AG20443 (cell line): ENCODE measurements at places on chromosomes 7 and 10.

DNA sequence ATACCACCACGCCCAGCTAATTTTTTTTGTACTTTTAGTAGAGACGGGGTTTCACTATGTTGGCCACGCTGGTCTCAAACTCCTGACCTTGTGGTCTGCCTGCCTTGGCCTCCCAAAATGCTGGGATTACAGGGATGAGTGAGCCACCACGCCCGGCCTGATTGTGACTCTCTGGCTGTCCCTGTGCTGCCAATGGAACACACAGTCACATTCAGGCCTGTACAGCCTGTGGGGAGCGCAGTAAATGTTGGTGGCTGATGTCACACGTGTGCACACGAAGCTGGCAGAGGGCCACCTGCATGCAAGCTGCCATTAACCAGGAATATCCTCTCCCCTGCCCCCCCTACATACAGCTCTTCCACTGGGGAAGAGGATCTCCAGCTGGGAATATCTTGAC is 22.1 kb downstream of the POLL start:
- DNase-seq: no peak

DNA sequence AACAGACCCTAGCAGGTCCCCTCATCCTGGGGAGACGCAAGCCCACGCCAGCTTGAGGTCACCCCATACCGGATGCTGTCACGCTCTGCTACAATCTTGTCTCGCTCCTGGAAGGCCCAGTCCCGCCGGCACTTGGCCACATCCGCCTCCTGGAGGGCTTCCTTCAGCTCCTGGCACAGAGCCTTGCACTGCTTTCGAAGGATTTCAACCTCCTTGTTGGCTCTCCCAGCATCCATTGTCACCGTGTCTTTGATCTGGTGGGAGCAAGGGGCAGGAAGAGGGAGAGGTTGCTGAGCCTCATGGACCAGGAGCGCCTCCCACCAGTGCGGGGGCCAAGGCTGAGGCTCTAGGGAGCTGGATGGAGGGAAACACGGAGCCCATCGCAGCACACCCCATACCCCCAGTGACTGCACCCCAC is 90.9 kb downstream of the DLG5 start:
- no peak for DNase-seq

DNA sequence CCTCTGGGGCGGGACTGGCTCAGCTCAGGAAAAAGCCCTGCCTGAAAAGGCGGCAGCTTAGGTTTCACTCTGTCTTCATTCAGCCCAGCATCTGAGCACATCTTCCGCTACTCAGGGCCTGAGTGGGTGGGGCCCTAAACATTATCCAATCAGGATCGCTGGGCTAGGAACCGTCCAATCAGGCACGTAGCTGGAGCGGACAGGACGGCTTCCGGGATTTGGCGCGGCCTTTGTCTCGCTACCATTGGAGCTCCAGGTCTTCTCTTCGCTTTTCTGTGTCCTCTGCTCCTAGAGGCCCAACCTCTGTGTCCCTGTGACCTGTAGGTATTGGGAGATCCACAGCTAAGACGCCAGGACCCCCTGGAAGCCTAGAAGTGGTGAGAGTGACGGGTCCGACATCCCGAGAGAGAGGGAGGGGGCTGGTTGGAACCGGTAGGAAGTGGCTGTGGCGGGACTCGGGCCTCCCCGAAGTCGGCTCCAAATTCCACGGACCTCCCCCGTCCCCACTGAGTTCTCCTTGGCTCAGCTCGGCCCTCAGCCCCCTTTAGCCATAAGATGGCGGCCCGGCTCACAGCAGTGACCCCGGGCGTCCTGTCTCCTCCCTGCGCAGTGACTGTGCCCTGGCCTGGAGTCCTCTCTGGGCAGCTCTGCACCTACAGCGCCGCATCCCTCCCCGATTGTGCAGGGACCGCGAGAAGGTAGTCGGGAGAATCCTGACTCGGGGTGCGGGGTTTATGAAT is 99.1 kb downstream of the ZNF680 start:
- peak; percentile 63 for DNase-seq

DNA sequence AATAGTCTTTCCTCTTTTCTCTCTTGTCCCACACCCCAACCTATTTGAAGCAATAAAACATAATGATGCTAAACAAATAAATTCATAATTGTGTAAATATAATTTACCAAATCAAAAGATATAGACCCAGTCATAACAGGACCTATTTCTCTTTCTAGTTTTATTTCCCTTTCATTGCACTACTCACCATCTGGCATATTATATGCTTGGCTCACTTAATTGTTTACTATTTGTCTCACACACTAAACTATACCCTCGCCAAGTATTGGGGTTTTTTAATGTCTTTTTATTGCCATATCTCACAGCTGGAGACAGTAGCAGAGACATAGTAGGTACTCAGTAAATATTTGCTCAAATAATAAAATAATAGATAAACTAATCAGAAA is 597.5 kb upstream of the PCDH15 start:
- DNase-seq: no peak

DNA sequence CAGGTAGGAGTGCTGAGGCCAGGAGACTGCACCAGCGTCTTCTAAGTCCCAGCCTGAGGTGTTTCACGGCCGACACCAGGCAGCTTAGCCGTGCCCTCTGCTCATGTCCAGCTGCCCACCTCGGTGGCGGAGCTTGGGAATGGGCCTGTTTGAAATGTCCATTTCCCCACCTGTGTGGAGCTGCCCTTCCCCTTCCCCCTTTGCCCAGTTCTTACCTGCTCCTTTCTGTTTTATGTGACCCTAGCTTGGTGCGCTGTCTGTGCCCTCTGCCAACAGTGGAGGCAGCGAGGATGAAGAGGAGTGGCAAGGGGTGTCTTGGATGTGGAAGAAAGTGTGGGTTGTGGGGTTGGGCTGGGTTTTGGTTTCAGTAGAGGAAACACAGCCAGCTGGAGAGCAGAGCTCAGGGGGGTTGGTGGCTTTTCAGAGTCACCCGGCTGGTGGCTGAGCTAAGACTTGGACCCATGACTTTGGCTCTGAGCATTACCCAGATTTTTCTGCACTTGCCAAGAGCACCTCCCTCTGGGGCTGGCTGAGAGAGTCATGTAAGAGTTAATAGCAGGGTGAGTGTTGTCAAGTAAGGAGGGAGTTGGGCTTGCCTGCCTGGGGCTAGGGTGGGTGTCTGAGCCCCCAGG is 37.4 kb downstream of the GBX1 start:
- DNase-seq: no peak

DNA sequence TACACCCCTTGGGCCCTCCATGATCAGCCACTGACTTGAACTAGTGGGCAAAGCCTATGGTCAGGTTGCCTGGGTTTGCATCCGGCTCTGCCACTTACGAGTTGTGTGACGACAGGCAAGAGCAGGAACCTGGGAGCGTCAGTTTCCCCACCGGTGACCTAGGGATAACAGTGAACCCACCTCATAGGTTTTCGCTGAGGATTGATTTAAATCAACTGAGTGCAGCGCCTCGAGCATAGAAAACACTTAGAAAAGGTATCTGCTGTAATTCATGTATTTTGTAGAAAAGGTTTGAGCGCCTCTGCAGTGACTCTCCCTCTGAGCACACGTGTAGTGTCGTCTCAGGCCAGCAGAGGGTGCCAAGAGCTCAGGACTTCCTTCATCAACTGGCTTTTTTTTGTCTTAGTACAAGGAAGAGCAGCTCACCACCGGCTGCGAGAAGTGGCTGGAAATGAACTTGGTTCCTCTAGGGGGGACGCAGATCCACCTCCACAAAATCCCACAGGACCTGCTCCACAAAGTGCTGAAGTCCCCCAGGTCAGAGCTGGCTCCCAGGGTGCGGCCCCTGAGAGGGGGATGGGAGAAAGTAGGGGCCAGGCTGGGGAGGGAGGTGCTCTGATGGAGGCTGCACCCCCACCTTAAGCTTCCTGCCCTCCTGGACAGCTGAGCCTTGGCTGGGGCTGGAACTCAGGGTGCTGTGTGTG is 27.7 kb downstream of the BTBD16 start:
- peak; percentile 86 for DNase-seq

DNA sequence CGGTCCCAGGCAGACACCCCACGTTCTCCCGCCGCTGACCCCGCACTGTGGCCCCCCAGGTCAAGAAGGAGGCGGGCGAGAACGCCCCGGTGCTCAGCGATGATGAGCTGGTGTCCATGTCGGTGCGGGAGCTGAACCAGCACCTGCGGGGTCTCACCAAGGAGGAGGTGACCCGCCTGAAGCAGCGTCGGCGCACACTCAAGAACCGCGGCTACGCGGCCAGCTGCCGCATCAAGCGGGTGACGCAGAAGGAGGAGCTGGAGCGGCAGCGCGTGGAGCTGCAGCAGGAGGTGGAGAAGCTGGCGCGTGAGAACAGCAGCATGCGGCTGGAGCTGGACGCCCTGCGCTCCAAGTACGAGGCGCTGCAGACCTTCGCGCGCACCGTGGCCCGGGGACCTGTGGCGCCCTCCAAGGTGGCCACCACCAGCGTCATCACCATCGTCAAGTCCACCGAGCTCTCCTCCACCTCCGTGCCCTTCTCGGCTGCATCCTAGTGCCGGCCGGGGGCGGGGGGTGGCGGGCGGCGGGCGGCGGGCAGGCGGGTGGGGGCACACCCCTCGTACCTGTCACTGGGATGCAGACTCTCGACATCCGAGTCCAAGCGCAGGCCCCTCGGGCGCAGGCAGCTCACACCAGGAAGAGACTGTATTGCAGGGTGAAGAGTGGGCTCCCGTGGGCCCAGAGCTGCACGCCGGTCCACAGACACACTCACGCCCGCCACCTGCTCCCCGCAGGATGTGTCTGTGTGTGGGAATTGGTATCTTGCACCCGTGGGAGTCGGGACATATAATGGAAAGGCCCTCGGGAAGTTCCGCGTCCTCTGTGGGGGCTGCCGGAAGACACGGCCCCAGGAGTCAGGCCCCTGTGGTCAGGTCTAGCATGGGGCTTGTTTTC is 9.6 kb downstream of the MAFK start:
- no peak for DNase-seq

DNA sequence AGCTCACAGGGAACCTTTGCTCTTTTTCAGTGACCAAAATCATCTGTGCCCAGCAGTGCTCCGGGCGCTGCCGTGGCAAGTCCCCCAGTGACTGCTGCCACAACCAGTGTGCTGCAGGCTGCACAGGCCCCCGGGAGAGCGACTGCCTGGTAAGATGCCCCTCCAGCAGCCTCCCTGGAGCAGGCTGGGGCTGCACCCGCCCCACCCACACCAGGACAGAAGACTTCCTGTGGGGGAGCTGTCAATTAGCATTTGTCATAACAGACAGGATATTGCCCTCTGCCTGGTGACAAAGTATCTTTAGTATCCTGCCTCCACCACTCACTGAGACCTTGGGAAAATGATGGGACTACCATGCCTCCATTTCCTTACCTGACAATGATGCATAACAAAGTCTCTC is 133.7 kb downstream of the EGFR start:
- DNase-seq: no peak

GRCh38 chr10:33900596-33900995 is 566.1 kb upstream of the NRP1 start:
- DNase-seq: peak; percentile 31

- peak; percentile 42 for DNase-seq
Observed at GRCh38 chr7:112452102-112452888, 2.0 kb downstream of the IFRD1 start.

DNA sequence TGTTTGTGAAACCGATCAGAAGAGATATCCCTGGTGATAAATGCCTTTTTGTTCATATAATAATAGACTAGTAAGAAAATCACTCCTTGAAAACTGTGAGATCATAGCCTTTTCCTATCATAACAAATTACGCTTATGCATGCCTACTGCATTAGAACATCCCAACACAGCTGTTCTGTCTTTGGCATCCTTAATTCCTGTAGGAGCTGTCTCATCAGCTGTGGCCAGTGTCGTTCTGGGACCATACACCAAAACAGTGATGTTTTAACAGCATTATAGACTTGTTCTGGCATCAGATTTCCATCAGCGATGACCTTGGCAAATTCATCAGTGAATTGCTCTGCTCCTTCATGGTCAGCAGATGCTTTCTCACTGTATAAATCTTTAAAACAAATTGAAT is 423.6 kb upstream of the LRGUK start:
- peak; percentile 76 for DNase-seq

GRCh38 chr7:1851721-1852516 is 181.8 kb downstream of the ELFN1 start:
- DNase-seq: no peak

GRCh38 chr10:97827702-97828291 is 21.8 kb upstream of the GOLGA7B start:
- DNase-seq: peak; percentile 58

- peak; percentile 18 for DNase-seq
Observed at GRCh38 chr7:97731736-97732564, at the start of gene TAC1. TAC1 (plus strand) TSS chr7:97732086; CDS start chr7:97732613, 527 bp downstream.

- no peak for DNase-seq
Observed at GRCh38 chr7:74183142-74183541, 9.0 kb downstream of the EIF4H start.

GRCh38 chr10:47107007-47107747 is 192.8 kb upstream of the GDF10 start:
- DNase-seq: no peak

GRCh38 chr7:55147101-55147500 is 128.3 kb downstream of the EGFR start:
- DNase-seq: no peak

- DNase-seq: peak; percentile 10
Observed at GRCh38 chr10:43262902-43263466, 3.9 kb downstream of the RASGEF1A start.

GRCh38 chr10:50551894-50552293 is 71.9 kb downstream of the SGMS1 start:
- DNase-seq: no peak

GRCh38 chr10:126128581-126128980 is 232.2 kb downstream of the FANK1 start:
- DNase-seq: no peak

GRCh38 chr10:34113504-34114225 is 701.4 kb downstream of the PARD3 start:
- DNase-seq: no peak

GRCh38 chr10:47231414-47231813 is 68.6 kb upstream of the GDF10 start:
- peak; percentile 6 for DNase-seq

DNA sequence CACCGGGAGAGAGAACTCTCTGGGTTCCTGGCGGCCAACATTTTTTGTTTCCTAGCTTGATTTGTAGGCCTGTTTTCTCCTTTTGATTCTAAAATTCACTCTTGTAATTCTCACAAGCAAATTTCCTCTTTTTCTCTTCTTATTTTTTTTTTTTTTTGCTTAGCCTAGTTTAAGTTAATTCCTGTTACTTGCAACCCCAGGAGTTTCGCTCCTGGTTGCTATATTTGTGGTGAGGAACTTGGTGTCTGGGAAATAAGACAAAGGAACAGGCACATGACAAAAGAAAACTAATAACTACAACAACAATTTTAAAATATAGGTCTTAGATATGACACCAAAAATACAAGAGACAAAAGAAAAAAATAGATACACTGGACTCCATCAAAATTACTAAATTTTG is 6.7 kb downstream of the AOAH start:
- DNase-seq: no peak

DNA sequence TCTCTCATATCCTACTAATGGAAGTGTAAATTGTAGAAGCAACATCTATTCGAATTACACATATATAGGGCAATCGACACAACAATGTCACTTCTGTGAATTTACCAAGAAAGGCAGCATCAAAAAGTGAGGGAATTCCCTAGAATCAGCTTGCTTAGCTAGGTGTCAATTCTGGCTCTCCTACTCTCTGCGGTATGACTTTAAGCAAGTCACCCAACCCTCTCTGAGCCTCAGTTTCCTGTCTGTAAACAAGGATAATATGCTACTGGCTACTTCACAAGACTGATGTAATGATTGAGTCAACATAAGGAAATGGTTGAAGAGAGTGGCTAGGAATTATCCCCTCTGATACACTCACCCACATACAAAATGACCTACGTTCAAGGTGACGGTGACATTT is 19.4 kb downstream of the CCDC6 start:
- DNase-seq: no peak
